ENCODE measurements at places on chromosomes 1 and 21. TPM values are rescaled to one million over a fixed set of nuclear protein-coding genes. Genes with fewer than 3 reads are reported as not detected.

The MT1HL1 gene
- not detected for total RNA-seq

The PLEKHA6 gene
- total RNA-seq, result 2.9 TPM

The CCNL2 gene
- total RNA-seq, result 143 TPM

The FCGR3A gene
- not detected for total RNA-seq

The IL23R gene
- not detected for total RNA-seq

The ADGRL4 gene
- total RNA-seq, result 201 TPM

The PROK1 gene
- total RNA-seq, result not detected

The CSMD2 gene
- total RNA-seq, result 0.28 TPM

The NR1I3 gene
- total RNA-seq, result not detected

The STPG1 gene
- total RNA-seq, result 1.5 TPM

The E2F2 gene
- total RNA-seq, result 0.81 TPM

Data from endothelial cell of coronary artery (primary cell).